ENCODE measurements at places on chromosomes 7 and 10.

DNA sequence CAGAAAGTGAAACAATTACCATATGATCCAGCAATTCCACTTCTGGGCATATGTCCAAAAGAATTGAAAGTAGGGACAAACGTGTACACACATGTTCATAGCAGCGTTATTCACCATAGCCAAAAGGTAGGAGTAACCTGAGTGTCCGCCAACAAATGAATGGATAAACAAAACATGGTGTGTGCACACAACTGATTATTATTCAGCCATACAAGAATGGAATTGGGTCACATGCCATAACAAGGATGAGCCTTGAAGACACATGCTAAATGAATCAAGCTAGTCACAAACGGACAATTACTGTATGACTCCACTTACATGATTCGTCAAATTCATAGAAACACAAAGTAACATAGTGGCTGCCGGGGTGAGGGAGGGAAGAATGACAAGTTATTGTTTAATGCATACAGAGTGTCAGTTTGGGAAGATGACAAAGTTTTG, 4.1 kb upstream of the OIT3 start:
- peak; percentile 45 for DNase-seq

- peak; percentile 49 for DNase-seq
Measured at GRCh38 chr7:142548978-142549377, 200.3 kb upstream of the PRSS1 start.

GRCh38 chr10:5560817-5561703, 36.3 kb downstream of the CALML3 start:
- DNase-seq = no peak

DNA sequence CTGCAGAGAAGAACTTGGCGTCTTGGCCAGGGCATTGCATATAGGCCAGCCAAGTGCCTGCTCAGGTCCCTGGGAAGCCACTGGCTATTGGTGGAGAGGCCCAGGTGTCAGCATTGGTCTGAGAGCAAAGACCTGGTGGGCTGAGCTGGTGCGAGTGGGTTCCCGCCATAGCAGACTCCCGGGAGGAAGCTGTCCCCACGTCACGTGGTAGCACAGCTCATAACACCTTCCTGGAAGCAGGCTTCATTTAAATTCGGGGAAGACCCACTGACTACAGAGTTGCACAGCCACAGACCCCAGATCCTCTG, 130.5 kb downstream of the WDR37 start:
- DNase-seq = no peak

- peak; percentile 36 for DNase-seq
Measured at GRCh38 chr7:150937848-150938561, 40.1 kb downstream of the KCNH2 start.

- DNase-seq = peak; percentile 86
Measured at GRCh38 chr10:119441151-119441821, 101.2 kb downstream of the RGS10 start.

DNA sequence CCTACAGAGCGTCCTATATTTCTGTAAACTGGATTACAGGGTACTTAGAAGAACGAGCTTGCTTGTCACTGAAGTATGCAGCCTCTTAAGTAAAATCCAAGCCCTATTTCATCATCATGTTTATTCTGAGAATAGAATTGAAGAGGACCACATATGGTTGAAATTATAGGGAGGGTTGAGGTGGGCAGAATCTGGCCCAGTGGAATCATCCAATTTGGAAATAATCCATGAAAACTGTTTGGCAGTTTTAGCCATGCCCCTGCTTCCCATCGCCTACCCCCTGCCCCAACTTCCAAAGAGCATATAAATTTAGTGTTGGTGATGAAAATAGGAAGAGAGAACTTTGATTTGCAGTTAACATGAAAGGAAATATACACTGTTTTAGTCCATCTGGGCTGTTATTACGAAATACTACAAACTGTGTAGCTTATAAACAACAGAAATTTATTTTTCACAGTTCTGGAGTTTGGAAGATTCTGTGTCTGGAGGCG, 150.4 kb downstream of the PRKG1 start:
- DNase-seq = peak; percentile 83

GRCh38 chr7:152367170-152367569, 68.6 kb downstream of the KMT2C start:
- DNase-seq = no peak

DNA sequence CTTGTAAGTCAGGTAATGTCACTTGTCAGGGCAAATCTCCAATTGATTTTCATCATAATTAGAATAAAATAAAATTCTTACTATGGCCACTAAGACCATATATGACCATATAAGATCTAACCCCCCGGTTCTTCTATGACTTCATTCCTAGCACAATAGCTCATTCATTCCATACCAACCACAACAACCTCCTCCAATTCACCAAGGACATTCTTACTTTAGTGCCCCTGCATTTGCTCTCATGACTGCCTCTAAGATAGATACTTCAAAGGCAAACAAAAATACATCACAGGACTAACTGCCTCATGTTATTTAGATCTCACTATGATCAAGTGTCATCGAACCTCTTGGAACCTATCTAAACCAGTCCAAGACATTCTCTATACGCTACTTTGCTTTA, 90.8 kb downstream of the SNX13 start:
- peak; percentile 85 for DNase-seq

GRCh38 chr10:7423521-7423920, 12.7 kb upstream of the SFMBT2 start:
- DNase-seq = no peak

DNA sequence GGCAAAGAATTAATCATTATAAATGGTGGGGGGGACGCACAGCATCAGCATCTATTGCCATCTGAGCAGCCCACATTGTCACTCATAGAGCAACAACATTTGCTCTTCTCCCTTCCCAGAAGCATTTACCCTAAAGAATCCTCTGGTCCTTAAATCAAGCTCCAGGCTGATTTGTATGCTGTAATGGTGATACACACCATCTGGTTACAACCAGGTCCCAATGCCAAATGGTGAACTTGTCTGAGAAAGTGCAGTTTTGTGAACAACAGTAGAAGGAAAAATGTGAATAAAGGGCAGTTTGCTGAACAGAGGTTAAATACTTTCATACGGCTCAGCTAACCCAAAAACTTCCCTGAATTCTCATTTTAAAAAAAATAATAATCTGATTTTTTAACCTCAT, 38.8 kb upstream of the TCF7L2 start:
- no peak for DNase-seq

DNA sequence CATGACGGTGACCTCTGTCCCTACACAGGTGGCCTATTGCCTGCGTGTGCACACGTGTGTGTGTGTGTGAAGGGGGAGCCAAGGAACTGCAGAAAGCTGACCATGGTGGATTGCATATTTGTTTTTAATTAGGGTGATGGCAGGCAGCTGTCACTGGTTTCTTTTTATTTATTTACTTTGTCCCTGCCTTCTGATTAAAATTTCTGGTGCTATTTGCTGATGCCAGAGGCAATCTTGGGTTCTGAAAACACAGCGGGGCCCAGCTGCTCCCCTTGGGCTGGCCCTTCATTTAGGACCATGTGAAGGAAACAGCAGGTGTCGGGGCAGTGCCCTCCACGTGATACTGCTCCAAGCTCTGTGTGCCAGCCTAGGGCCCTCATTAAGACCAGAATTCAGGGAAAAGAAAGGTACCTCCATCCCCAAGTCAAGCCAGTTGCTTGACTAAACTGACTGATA, 71.3 kb upstream of the PODXL start:
- no peak for DNase-seq
